Sciatic nerve (tissue), 2 donors: ENCODE measurements at places on chromosomes 13 and 19. TPM values are rescaled to one million over a fixed set of nuclear protein-coding genes. Genes with fewer than 3 reads are reported as not detected.

DNA sequence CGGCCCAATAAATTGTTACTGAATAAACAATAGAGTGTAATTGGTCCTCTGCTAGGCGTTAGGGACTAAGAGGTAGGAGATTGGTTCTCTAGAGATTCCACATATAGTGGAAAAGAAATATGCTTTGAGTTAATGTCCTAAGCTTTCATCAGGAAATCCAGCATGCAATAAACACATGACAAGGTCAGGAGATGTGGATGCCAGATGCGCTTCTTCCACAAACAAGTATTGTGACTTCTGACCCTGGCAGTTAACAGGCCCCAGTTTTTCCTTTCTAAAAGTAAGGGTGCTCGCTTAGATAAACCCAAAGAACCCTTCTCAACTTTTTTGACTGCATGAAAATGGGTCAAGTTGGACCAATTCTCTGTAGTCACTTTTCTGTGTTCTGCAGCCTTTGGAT is 146.5 kb upstream of the SOX21 start:
- DNase-seq: no peak

TGFBR3L gene
- not detected for total RNA-seq

SIGLEC10 gene
- total RNA-seq: 3.2 TPM

DNA sequence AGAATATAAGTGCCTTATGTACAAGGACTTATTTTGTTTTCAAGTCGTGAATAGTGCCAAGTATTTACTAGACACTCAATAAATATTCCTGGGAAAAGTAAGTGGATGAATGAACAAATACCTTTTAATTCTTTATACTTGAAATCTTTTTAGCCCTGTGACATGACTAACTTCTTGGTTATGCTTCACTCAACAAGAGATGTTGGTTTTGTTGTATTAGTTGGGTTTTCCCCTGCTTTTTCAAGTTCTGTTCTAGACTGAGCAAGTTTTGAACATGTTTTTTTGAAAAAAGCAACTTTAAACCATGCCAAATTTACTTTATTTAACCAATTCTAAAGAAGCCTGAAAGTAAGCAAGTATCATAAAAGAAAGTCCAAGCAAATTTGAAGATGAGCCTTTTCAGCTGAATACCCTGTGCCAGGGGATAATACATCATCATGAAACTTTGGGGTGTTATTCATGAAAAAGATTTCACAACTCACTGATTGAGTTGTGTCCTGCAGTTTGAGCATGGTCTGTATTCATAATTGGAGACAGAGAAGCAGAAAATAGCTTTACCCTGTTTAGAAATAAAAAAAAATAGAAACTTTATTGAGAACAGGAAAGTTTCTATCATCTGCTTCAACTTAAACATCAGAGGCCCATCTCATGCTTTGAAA is 11.1 kb downstream of the LMO7 start:
- DNase-seq: no peak

- no peak for DNase-seq
These were observed 20.1 kb upstream of the DOCK9 start for GRCh38 chr13:98997738-98998641.

DPF1 gene
- not detected for total RNA-seq

DNA sequence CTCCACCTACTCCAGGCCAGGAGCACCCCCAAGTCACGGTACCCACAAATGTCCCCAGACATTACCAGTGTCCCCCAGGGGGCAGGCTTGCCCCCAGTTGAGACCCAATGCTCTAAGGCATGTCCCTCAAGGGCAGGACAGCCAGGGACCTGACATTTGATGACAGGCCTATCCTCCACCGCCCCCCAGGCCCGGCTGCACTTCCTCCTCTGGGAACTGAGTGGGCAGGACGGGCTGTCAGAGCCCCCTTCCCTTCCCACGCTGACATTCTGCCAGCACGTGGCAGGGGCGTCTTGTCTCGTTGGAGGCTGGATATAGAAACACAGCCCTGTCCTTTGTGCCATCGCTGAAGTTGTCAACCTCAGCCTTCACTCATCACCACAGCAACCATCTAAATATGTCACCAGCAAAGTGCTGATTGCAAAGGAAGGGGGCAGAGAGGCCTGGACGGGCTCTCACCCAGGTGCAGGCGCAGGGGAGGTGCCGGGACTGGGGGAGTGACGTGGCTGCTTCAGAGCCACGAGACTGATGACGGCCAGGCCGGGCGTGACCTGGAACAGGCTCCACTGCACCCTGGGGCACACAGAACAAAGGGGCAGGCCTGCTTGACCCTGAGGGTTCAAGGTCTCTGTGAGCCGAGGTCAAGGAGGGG is 38.4 kb downstream of the GNG7 start:
- DNase-seq: no peak

DNA sequence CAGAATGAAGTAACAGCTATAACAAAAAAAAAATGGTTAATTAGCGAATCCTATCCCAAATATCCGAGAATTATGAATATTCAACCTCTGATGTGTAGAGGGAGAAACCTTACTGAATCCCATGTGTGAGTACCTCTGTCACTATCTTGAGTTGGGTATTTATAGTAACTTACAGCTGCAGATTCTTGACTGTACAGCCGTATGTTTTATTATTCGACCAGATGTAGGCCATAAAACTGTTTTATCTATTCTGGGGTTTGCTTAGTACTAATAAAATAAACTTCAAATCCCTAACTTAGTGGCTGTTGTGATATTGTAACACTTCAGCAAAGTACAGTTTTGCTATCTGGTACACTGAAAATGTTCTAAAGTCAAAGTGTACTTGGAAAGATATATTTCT is 120.0 kb downstream of the EFNB2 start:
- DNase-seq: no peak

DNA sequence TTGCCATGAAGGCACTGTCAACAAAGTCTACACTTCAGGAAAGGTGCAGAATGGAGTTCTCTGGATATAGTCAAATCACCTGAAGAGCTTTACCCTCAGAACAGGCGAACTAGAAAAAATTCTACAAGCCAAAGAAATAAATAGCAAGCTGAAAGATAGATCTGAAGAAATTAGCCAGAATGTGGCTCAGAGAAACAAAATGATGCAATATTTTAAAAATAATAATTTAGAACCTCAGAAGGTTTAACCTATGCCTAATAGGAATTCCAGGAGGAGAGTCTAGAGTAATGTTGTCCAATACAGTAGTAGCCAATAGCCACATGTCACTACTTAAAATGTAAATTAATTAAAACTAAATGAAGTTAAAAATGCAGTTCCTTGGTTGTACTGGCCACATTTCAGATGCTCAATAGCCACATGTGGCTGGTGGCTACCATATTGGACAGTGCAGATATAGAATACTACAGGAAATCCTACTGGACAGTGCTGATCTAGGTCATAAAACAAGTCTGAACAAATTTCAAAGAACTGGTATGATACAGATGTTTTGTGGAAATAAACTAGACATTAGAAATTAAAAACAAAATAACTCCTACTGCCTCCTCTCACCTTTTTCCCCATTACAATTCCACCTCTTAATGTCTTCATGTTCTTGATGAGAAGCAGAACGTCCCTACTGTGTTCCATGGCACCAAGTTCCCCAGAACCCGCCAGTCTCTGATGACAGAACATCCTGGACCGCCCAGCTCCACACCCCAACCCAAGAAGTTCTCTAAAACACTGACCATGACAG is 679 bp upstream of the CDADC1 start:
- DNase-seq: no peak

- DNase-seq: no peak
These were observed 99.0 kb downstream of the LACC1 start for GRCh38 chr13:43978688-43979087.

- no peak for DNase-seq
These were observed 431.3 kb upstream of the ATXN8OS start for GRCh38 chr13:69676286-69676685.

DNA sequence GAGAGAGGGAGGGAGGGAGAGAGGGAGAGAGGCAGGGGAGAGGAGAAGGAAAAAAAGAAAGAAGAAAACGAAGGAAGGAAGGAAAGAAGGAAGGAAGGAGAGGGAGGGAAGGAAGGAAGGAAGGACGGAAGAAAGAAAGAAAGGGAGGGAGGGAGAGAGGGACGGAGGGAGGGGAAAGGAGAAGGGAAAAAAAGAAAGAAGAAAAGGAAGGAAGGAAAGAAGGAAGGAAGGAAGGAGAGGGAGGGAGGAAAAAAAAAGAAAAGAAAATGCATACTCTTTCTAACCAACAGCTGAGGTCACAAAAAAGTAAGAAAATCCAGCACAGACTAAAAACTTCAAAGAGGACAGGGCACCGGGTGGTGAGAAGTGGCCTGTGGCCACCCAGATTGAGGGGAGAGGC is 109.7 kb downstream of the GNG7 start:
- DNase-seq: no peak

USHBP1 gene
- 9.6 TPM for total RNA-seq

DNA sequence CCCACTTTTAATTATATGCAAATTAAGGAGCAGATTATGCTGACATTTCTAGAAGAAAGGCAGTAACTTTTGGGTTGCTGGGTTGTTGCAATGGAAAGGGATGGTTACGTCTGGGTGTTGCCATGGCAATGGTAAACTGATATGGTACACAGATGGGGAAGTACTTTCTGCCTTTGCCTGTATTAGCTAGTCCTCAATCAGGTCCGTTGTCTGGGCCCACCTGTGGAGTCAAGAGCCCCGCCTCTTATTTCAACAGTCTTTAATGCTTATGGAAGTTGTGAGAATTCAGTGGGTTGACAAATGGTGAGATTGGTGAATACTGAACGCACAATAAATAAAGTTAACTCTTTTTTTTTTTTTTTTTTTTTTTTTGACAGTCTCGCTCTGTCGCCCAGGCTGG is 30.6 kb upstream of the DPP9 start:
- no peak for DNase-seq

- DNase-seq: no peak
These were observed 787.9 kb upstream of the KLHL1 start for GRCh38 chr13:70896136-70896535.

ZNF536 gene
- 43.2 TPM for total RNA-seq

CEACAM5 gene
- total RNA-seq: 0.22 TPM

KL gene
- 7.4 TPM for total RNA-seq

- no peak for DNase-seq
These were observed at the start of gene SLC27A5 for GRCh38 chr19:58511353-58512208. Gene SLC27A5 (minus strand): TSS chr19:58511992. CDS start chr19:58511955, 37 bp downstream.

DNA sequence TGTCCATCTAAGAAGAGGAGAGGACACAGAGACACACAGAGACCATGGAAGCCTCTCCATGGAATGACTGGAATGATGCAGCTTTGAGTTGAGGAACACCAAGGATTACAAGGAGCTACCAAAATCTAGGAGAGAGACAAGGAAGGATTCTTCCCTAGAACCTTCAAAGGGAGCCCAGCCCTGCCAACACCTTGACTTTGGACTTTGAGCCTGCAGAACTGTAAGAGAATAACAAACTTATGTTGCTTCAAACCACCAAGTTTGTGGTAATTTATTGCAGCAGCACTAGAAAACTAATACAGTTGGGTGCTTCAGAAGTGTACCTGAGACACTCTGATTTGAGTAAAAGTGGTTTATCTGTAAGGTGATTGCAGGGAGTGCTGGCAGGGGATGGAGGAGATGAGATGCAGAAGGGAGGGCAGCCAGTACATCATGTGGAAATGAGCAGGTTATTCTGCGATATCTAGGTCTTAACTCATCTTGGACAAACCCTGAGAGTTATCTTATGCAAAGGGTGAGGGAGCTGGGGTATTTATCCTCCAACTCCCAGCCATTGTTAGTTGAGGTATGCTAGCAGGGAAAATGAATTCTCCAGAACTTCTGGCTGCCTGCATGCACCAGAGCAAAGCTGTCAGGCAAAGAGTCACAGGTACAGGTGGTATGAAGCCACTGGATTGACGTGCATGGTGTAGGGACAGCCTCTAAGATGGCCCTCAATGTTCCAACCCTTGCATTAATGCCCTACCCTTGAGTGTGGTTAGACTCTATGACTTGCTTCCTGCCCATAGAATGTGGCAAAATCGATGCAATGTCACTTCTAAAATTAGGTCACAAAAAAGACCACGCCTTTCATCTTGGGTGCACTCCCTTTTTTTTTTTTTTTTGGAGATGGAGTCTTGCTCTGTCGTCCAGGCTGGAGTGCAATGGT is 31.3 kb upstream of the ADGRL1 start:
- no peak for DNase-seq

- no peak for DNase-seq
These were observed 263.3 kb downstream of the SLITRK1 start for GRCh38 chr13:83618966-83619365.

- DNase-seq: no peak
These were observed 11.4 kb downstream of the CARD8 start for GRCh38 chr19:48244281-48244680.

GRCh38 chr13:51068501-51068900 is 42.6 kb downstream of the C13orf42 start:
- DNase-seq: no peak

APOC4 gene
- total RNA-seq: not detected

- peak; percentile 76 for DNase-seq
These were observed 23.7 kb upstream of the GPR18 start for GRCh38 chr13:99281811-99282263.

DNA sequence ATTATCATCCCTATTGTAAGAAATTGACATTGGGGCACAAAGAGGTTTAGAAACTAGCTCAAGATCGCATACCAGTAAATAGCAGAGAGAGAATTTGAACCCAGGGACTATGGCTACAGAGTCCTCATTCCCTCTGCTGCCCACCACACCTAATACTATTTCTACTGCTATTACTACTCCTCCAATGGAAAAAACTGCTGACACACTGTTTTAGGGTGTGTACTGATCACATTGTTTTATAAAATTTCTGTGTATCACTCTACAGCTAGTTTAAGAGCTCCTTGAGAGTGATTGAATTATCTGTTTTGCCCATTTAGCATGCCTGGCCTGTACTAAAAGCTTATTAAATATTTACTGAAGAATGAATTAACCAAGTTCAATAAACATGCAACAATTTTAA is 552.4 kb downstream of the GPC5 start:
- no peak for DNase-seq

DNA sequence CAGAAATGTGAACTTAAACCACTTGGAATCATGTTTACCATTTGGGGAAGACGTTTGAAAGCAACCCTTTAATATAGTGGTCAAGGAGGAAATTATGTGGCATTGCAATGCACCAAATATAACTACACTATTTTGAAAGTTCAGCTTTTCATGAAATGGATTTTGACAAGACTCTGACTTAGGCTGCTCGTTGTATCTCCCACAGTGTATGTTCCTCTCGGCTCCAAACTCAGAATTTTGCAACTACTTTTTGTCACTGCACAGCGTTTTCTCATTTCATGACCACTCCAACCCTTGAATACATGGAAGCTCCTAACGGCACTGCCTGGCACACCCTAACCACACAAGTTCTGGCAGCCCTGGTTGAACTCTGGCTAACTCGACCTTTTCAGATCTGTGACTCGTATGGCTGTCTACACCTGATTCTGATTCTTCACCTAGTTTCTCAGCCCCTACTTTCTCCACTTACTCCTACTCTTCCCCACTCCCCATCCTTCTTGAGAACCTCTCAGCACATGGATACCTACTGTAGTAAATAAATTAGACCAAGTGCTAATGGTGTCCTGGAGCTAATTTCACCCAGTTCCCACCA is 7.0 kb upstream of the POMP start:
- no peak for DNase-seq
